CMK (cell line): ENCODE measurements at places on chromosomes 5 and 9.

DNA sequence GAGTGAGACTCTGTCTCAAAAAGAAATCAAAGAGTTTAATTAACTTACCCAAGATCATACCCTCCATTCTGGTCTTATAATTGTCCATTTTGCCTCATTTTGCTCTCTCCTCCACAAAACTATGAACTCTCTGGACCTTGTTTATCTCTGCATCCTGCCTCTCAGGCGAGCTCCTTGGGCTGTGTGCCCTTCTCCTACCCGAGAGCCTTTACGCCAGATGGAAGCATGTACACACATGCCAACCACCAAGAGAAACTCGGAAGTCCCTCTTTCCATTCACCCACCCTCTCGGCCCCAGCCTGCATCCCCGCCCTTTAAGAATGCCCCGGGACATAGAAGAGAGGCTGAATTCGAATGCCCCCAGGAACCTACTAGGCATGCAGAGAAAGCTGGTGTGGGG, 25.9 kb downstream of the CPLX2 start:
- no peak for DNase-seq

GRCh38 chr9:115305543-115305942, 187.6 kb upstream of the TNC start:
- DNase-seq, result no peak

DNA sequence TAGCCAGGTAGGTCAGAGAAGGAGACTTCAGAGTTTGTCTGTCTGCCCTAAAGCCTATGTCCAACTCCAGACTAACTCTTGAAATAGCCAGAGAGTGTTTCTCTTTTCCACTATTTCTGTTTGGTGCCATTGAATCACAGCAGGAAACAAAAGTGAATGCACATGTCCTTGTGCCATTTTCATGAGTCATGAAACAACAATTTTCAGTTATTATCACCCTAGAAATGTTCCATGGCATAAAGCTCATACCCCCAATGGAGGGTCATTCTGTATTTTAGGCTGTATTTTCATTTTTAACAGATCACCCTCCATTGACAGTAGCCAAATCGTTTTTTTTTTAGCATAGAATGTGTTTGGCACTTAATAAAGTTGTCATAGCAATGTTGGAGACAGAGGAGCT, 124.7 kb downstream of the PAPPA start:
- DNase-seq, result no peak

DNA sequence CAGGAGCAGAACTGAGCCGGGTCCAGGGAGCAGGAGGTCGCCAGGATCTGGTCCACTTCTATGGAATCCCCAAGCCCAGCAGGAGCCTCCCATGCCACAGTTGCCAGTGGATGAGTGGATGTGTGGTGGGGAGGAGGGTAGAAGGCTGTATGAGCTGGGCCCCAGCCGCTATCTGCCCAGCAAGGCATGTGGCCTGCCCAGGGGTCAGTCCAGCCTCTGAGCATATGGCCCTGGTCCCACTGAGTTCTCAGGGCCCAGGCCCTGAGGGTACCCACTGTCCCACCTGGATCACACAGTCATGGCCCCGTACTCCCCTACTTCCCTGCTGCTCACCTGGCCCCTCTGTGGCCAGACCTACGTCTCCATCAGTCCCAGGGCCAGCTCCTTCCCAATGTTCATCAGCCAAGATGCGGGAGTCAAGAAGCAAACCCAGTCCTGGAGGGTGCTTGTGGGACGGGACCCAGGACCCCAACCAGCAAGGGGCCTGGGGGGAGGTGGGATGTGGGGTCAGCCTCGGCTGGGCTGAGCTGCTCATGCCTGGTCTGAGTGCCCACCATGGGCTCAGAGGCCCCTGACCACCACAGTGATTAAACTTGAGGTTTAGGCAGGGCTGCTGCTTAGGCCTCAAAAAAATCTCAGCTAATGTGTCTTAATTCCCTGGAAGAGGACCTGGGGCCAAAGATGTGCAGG, 152.7 kb downstream of the COL23A1 start:
- no peak for DNase-seq

GRCh38 chr5:18397371-18397770, 763.1 kb downstream of the TAF11L14 start:
- no peak for DNase-seq

DNA sequence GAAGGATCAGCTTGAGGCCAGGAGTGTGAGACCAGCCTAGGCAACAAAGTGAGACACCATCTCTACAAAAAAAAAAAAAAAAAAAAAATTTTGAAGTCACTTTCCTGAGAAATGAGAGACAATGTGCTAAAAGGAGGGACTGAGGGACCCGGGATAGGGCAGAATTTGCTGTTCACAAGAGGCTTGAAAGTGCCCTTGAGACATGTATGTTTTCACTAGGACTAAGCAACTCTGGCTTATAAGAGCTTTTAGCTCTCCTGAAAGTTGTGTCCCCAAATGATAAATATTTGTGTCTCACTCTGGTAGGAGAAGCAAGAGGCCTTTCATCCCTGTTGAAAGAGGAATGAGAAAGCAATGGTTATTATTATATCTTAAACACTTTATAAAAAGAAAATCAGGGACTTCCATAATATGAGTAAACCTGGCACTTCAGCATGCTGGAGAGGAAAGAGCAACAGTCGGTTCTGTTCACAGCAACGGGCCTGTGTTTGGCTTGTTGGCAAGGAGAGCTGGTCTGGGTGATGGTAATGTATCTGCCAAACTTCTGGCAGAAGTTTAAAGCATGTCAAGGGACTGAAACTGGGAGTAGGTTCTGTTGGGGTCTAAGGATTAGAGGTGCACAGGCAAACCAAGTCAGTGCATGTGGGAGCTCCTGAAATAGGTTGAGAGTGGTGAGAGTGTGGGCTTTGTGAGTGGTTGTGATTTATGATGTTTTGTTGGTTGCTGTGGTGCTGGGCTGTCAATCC, 32.2 kb downstream of the ENTREP1 start:
- no peak for DNase-seq

DNA sequence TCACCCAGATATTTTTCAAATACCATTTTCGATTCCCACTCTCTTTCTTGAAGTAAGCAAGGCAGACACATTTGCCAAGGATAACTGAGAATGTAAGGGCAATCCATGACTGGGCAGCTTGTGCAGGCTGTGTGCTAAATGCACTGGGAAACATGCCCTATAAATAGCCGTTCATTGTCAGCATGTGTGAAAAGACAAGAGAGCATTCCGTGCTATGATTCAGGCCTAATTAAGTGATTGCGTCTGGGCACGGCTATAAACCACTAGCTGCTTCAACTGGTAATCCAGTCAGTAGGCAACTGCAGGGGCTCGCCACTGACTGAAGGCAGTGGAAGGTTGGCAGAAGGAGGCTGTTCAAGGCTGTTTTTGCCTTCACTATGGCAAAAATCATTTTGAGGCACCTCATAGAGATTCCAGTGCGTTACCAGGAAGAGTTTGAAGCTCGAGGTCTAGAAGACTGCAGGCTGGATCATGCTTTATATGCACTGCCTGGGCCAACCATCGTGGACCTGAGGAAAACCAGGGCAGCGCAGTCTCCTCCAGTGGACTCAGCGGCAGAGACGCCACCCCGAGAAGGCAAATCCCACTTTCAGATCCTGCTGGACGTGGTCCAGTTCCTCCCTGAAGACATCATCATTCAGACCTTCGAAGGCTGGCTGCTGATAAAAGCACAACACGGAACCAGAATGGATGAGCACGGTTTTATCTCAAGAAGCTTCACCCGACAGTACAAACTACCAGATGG, at the start of gene HSPB3:
HSPB3 (plus strand) TSS at position 287 of the 745 bp plus-strand sequence; CDS start at position 378, 91 bp downstream.
- DNase-seq, result no peak

- DNase-seq, result no peak
Measured at GRCh38 chr5:178423901-178424809, 166.0 kb downstream of the COL23A1 start.

- no peak for DNase-seq
Measured at GRCh38 chr5:143047091-143047490, 276.9 kb downstream of the ARHGAP26 start.

- no peak for DNase-seq
Measured at GRCh38 chr5:23234197-23234596, 273.2 kb upstream of the PRDM9 start.

GRCh38 chr9:21871256-21871975, 69.0 kb downstream of the MTAP start:
- DNase-seq, result no peak

DNA sequence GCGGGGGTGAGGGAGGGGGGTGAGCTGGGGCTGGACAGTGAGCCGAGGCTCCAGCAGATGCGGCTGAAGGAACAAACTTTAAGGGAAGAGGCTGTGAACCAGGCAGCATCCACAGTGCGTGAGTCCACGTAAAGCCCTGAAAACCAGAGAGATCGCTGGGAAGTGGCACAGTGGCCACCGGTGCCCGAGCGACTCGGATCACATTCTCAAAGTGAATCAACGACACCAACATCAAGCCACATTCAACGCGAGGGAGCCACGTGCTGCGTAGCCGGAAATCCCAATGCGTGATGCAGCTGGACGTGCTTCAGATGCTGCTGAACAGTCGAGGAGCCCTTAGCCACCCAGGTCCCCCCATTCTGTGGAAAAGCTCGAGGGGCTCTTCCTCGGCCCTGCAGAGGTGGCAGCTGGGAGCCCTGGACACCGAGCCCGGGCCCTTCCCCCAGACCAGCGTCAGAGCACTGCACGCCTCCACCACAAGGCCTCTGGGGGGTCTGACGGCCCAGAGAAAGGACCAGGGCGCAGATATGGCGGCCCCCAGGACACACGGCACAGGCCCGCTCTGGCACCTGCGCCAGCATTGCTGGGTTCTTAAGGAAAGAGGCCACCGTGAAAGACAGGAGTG, 53.7 kb upstream of the EXOC3 start:
- no peak for DNase-seq

GRCh38 chr9:108696156-108696555, 159.6 kb downstream of the ACTL7B start:
- DNase-seq, result no peak

GRCh38 chr5:134656690-134657089, 8.1 kb downstream of the SEC24A start:
- no peak for DNase-seq

DNA sequence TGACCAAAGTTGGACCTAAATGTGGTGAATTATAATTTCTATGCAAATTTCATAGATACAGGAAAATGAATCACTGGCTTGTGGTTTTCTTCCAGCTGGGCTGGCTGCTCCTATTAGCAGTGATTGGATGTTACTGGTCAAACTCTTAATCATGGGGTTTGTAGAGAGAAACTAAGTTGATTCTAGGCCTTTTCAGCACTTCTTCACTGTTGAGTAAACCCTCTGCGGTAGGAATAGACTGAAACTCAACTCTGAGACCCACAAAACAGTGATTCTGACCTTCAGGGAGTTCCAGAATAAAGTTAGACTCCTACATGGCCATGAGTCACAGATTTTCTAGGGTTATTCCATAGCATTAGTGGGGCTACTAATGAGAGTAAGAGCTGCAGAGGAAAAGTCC, 47.9 kb upstream of the FKTN start:
- no peak for DNase-seq

DNA sequence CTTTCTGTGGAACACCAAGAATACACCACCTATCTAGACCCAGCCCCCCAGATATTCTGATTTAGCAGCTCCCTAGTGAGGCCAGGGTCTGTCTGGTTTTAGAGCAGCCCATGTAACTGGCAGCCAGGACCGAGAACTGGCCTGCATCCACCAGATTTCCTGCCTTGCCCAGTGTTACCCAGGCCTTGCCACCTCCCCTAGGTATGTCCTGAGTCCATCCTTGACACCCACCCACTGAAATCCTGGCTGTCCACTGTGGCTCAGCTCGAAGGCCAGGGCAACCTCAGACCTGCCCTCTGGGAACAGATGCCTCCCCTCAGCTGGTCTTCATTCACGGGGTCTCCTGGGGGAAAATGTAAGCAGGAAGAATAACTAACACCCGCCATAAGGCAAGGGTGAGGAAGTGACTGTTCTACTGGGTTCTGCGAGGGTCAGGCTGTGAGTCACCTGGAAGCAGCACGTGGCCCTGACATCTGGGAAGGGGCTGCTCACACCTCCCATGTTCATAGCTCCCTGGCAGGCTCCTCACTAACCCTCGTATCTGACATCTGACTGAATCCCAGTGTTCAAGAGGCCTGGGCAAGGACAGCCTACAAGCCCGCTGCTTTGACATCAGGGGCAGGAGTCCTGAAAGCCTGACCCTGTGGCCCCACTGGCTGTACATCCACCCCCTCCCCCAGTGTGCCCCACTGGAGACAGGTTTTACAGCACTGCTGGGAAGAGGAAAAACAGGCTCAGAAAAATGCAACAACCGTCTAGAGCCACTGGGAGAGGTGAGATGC, 72.7 kb downstream of the SEMA4D start:
- no peak for DNase-seq

- DNase-seq, result no peak
Measured at GRCh38 chr9:132141344-132141947, 20.4 kb upstream of the NTNG2 start.

DNA sequence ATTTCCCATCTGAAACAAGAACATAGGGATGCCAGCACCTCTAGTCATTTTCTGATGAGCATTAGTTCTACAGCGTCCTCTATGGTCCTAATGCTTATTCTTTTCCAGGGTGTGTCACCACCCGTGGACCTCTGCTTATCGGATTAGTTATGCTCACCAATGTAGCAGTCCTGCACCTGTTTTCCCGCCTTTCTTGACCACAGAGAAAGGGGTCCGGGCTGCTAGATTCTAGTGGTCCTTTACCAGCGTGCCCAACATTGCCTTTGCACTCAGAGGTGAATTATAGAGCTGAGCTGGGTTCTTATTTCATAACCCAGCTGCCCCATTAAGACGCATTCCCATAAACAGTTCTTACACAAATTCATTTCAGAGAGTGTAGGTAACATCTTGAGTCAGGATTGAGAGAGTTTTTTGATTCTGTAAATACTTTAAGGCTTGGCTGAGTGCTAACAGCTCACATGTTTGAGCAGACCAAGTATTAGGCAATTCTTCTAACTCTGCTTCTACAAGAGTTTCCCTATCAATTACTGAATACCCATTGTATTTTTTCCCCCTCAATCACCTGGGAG, 2205.1 kb upstream of the C9orf72 start:
- no peak for DNase-seq

DNA sequence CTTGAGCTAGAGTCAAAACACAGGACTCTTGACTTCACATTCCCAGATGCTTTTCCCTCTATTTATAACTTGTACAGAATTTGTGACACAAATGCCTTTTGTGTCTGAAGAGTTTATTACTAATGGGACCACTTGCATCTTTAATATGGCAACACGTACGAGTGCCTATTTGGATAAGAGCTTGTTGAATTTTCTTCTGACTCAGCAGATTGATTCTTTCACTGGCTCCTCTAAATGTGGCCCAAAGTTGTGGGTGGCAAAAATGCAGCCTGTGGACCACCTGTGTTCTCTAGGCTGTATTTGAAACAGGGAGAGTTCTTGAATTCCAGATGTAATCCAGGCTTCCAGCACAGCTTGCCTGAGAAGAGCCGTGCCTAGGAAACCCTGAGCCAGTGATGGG, 34.1 kb upstream of the ERCC6L2 start:
- no peak for DNase-seq

- DNase-seq, result no peak
Measured at GRCh38 chr9:134922066-134922931, 4.6 kb upstream of the FCN1 start.

- no peak for DNase-seq
Measured at GRCh38 chr9:123946101-123946821, 16.3 kb upstream of the DENND1A start.

DNA sequence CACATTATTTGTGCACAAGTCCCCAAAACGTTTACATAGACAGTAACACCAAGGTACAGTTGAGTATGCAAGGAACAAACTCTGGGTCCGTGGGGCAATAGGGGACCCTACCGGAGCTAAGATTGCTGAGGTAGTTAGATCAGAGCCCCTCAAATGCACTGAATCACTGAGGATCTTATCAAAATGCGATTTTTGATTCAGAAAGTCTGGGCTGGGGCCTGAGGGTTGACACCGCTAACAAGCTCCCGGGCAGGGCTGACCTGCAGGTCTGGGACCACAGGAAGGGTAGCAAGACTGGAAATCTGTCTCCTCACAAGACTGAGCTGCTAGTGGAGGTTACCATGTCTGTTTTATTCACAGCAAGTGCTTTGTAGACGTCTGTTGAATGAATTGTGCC, 1.8 kb upstream of the IL3 start:
- DNase-seq, result no peak
